ENCODE measurements at places on chromosomes 5 and 9.

GRCh38 chr9:107548298-107549142 is 59.0 kb upstream of the KLF4 start:
- peak; percentile 46 for DNase-seq
- peaks cover 13% of the 10 kb centered on the region for H3K4me1 ChIP-seq
- peak overlapping the region; percentile 71 for H3K27ac ChIP-seq
- H3K36me3 ChIP-seq, result no peaks in the 10 kb centered on the region

DNA sequence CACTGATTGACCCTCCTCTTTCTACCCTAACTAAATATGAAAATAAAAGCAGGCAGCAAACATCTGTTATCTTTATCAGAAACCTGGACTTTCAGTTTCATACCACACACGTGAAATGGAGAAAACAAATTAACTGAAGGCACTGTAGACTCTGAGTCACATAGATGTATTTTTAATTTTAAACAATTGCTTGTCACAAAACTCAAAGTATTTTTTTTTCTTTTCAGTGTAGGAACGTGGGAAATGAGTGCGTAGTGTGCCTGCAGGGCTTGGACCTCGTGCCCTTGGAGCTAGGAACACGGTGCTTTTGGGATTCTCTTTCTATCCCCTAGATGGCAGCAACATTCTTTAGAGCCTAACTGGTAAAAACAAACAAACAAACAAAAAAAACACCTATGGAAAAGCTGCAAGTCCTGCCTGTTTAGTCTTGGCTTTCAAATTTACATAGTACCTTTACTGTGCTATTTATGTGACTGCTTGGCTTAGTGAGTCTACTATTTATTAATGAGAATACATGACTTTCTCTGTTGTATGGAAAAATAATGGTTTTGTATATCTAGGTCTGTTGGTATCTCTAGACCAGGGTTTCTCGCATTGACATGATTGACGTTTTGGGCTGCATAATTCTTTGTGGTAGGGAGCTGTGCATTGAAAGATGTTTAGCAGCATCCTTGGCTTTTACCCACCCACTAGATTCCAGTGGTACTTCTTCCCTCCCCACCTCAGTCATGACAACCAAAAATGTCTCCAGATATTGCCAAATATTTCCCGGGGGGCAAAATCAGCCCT is 16.8 kb upstream of the ACTBL2 start:
- DNase-seq, result no peak
- H3K4me1 ChIP-seq, result peaks cover 16% of the 10 kb centered on the region
- H3K27ac ChIP-seq, result no peak overlapping the region
- peak overlapping the region; percentile 25 for H3K4me3 ChIP-seq
- H3K27me3 ChIP-seq, result no peaks in the 10 kb centered on the region

DNA sequence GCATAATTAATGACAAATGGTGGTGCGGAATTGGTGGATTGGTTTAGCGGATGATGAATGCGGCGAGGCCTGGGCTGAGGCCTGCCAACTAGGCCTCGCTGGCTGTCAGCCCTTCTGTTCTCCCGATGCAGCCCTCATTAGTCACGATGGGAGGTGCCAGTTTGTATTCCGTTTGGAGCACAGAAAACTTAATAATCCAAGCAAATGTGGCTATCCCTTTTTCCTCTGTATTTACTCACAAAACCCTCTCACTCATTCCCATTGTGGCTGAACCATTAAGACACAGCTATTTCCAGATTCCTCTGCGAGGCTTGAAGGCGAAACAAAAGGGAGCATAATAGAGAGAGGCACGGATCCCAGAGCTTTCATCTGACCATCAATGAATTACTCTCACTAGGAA is 114.3 kb downstream of the MVB12B start:
- H3K27me3 ChIP-seq, result no peaks in the 10 kb centered on the region
- DNase-seq, result no peak
- no peaks in the 10 kb centered on the region for H3K36me3 ChIP-seq
- no peak overlapping the region for H3K4me3 ChIP-seq
- H3K27ac ChIP-seq, result no peak overlapping the region

- no peaks in the 10 kb centered on the region for H3K27me3 ChIP-seq
- H3K4me1 ChIP-seq, result no peaks in the 10 kb centered on the region
- DNase-seq, result no peak
- H3K4me3 ChIP-seq, result no peak overlapping the region
- no peaks in the 10 kb centered on the region for H3K36me3 ChIP-seq
Observed at GRCh38 chr5:5671823-5672222, 249.3 kb downstream of the ICE1 start.

GRCh38 chr9:137582286-137582860 is 3.6 kb upstream of the DPH7 start:
- H3K4me3 ChIP-seq, result no peak overlapping the region
- no peaks in the 10 kb centered on the region for H3K27me3 ChIP-seq
- DNase-seq, result peak; percentile 52
- H3K36me3 ChIP-seq, result peaks cover 48% of the 10 kb centered on the region
- peaks cover 19% of the 10 kb centered on the region for H3K4me1 ChIP-seq
